ENCODE measurements at places on chromosomes 2 and 18.

DNA sequence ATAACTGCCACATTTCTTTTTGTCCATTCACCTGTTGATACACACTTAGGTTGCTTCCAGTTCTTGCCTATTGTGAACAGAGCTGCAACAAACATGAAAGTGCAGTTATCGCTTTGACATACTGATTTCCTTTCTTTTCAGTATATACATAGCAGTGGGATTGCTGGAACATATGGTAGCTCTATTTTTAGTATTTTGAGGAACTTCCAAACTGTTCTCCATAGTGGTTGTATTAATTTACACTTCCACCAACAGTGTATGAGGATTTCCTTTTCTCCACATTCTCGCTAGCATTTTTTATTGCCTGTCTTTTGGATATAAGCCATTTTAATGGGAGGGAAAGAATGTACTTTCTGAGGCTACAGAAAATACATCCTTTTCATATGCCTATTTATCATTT, 167.4 kb downstream of the GULP1 start:
- DNase-seq = no peak

DNA sequence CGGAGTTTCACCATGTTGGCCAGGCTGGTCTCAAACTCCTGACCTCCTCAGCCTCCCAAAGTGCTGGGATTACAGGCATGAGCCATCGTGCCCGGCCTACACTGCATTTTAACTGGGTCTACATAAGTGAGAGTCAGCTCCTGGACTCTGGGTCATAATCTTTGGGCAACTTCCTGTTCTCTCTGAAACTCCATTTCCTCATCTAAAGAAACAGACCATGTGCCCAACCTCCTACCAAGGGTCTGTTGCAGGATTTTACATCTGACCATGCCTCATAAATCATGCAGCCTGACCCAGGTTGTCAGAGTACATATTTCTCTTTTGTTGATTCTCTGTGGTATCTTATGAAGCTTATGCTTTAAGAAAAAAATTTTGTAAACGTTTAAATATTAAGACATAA, 280.4 kb downstream of the ALPK2 start:
- DNase-seq = no peak

DNA sequence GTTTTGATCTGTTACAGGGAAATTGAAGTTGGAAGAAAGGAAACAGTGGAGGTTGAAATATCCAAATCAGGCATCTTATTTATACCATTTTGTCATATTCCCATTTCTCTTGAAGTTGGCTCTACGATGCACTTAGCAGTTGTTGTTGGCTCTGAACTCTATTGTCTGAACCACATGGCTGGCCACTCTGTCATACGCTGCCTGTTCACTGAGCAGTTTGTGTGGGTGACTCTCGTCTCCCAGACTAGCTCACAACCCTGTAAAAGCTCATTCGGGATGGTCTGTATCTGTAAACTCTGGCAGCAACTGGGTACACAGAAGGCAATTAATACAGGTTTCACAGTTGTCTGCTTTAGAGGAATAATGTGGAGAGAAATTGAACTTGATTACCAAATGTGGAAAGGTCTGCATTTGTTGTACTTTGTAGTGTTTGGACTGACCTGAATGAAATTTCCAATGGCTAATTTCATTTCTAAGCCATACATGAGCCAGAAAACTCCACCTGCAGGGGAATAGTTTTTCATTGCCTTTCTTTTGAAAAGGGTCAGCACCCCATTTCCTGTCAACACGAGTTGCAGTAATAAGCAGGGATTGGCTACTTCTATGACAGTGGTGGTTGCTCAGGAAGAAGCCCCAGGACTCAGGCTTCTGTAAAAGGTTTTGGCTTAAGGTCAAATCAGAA, 378.2 kb downstream of the OSR1 start:
- DNase-seq = no peak

- DNase-seq = peak; percentile 31
These were observed 10.8 kb downstream of the SPDYA start for GRCh38 chr2:28821295-28821958.

GRCh38 chr2:144322379-144322778, 197.5 kb downstream of the ZEB2 start:
- DNase-seq = peak; percentile 91

GRCh38 chr2:161337247-161337646, 29.0 kb downstream of the PSMD14 start:
- no peak for DNase-seq

- DNase-seq = no peak
These were observed 437.1 kb downstream of the DCDC2C start for GRCh38 chr2:4140281-4140970.

All from fibroblast of gingiva (primary cell).